ENCODE measurements at places on chromosomes 3 and 15.

DNA sequence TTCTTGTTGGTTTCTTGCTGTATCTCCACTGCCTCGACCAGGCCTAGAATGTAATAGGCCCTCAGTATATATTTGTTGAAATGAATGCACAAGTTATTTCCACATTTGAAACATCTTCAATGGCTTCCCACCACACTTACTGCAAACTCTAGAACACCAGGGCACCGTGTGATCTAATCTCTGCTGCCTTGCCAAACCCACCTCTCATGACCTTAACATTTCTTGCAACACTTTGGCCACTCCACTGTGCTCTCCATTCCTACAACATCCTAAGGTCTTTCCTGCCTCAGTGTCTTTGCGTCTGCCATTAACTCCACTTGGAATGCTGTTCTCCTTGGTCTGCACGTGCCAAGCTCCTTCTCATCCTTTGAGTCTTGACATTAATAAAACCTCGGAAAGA lies 14.1 kb downstream of the FRMD4B start:
- no peak for DNase-seq

DNA sequence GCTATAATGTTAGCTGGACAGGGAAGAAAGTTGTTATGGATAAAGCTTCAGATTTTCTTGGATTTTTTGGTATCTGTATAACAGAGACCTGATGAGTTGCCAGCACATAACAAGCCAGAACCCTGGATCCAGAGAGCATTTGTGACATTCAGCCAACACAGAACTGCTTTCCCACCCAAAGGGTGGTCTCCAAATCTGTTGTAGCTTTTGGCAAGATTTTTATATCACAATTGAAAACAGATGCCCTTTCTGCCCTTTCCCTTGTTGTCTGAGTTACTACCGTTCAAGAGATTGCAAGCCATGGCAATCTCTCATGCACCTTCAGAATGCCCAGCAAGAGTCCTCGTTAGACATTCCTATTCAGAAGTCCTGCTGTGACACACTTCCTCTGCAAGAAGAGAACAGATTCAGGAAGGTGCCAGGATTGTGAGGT lies 107.6 kb upstream of the FGF7 start:
- DNase-seq = no peak

GRCh38 chr3:16916840-16917239 lies 32.1 kb downstream of the PLCL2 start:
- no peak for DNase-seq

GRCh38 chr15:40046721-40047414 lies 7.9 kb upstream of the SRP14 start:
- no peak for DNase-seq

GRCh38 chr3:61218504-61218903 lies 32.7 kb downstream of the FHIT start:
- DNase-seq = no peak

GRCh38 chr3:15497964-15498363 lies 23.5 kb downstream of the COLQ start:
- no peak for DNase-seq

- no peak for DNase-seq
These were observed 46.0 kb downstream of the ITGA11 start for GRCh38 chr15:68385671-68386586.

DNA sequence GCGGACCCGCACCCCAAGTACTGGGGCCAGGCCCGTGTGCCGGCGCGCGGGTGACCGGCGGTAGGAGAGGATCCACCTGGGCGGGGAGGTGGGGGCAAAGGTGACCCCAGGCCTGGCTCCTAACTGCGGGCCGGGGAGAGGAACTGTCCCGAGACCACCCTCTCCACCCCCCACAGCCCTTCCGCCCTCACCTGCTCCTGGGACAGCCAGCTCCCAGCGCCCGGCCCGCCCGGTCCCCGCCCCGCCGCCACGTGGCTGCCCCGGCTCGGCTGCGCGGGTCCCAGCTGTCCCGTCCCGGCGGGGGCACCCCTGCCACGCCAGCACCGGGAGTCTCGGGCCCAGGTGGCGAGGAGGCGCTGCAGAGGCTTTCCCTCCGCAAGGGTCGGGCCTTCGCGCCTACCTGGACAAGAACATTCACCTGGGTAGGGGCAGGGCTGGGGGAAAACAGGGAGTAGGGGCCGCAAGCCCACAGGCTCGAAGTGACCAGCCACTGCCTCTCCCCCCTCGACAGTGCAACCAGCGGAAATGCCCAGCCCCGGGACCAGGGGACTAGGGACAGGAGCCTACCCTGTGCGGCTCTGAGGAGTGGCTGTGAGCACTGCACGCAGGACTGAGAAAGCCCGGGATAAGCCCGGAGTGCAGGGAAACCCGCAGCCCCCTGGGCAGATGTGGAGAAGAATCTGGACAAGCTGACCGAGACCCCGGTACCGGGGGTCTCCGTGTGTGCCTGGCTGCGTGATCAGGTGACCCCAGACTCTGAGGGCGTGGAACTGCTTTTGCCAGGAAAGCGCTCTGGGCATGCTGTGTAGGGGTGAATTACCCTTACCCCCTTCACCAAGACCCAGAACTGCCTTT lies at the start of gene SLC12A8:
TSS of gene SLC12A8 (minus strand) at position 240 of the 855 bp plus-strand sequence. CDS start 1,399 bp downstream, outside the sequence.
- DNase-seq = peak; percentile 61

DNA sequence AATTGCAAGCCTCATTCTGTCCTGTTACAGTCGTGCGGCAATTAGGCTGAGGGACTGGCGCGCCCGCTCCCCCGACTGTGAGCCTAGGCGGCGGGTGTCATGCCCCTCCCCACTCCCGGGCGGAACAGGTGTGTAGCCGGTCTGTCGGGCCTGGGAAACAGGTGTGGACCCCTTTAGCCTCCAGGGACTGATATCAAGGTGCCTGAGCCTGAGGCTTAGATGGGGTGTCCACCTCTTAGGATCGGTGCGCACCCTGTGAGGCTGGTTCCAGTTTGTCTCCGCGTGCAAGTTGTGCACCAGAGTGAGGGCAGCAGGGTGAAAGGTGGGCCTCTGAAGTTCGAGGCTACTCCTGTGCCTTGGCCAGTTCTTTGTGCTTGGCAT lies 686 bp downstream of the VPS8 start:
- peak; percentile 31 for DNase-seq

All from GM13976 (cell line).